ENCODE measurements at places on chromosomes 7 and 10. TPM values are rescaled to one million over a fixed set of nuclear protein-coding genes. Genes with fewer than 3 reads are reported as not detected.

- no peaks in the 10 kb centered on the region for H3K36me3 ChIP-seq
- H3K4me1 ChIP-seq: no peaks in the 10 kb centered on the region
- H3K27me3 ChIP-seq: no peaks in the 10 kb centered on the region
- DNase-seq: no peak
- H3K27ac ChIP-seq: no peak overlapping the region
These were observed 234.5 kb downstream of the PARD3 start for GRCh38 chr10:34580643-34581042.

DNA sequence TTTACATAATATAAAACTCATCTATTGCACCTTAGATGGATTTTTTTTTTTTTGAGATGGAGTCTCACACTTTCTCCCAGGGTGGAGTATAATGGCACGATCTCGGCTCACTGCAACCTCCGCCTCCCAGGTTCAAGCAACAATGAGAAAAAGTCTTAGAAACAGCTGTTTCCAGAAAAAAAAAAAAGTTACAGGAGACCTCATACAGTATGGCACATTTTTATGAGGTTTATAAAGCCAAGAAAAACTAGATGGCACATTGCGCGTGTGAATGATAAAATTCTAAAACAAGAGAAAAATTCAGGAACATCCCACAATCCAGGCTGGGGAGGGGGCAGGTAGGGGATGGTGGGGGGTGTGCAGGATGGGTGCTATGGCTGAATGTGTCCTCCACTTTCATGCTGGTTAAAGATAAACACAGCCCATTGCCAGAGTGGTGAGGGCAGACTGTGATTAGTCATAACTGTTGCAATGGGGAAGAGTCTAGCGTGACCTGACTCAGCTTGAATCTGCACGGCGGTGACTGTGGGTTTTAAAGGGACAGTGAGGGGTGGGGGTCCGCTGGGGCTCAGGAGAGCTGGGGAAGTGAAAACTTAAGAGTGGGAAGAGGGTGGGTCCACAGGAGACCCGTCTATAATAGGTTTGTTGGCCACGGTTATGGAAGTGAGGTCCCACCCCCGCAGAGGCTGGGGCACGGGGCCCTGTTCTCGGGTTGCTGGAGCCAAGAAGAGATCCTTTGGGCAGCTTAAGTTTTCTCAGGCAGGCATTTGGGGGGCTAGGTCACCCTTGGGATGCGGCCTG lies 11.9 kb upstream of the LRRC27 start:
- DNase-seq: no peak
- no peaks in the 10 kb centered on the region for H3K4me1 ChIP-seq
- H3K27me3 ChIP-seq: no peaks in the 10 kb centered on the region
- H3K27ac ChIP-seq: no peak overlapping the region

KIF11 gene
- total RNA-seq: 5.5 TPM

- H3K27me3 ChIP-seq: no peaks in the 10 kb centered on the region
- no peak overlapping the region for H3K4me3 ChIP-seq
- H3K36me3 ChIP-seq: no peaks in the 10 kb centered on the region
- no peaks in the 10 kb centered on the region for H3K4me1 ChIP-seq
- no peak for DNase-seq
These were observed 102.2 kb downstream of the SNX10 start for GRCh38 chr7:26393818-26394217.

- no peak for DNase-seq
- H3K27me3 ChIP-seq: no peaks in the 10 kb centered on the region
- H3K4me3 ChIP-seq: no peak overlapping the region
- H3K27ac ChIP-seq: no peak overlapping the region
- no peaks in the 10 kb centered on the region for H3K36me3 ChIP-seq
These were observed 104.0 kb upstream of the RHOBTB1 start for GRCh38 chr10:61047788-61048560.

- no peaks in the 10 kb centered on the region for H3K27me3 ChIP-seq
- DNase-seq: no peak
- H3K4me3 ChIP-seq: no peak overlapping the region
These were observed 101.0 kb downstream of the C10orf105 start for GRCh38 chr10:71618598-71618997.

SPRN gene
- total RNA-seq: 0.09 TPM

CYP3A7 gene
- total RNA-seq: not detected

Measured in prostate gland (tissue), 2 donors.